ENCODE measurements at places on chromosomes 12 and 14. TPM values are rescaled to one million over a fixed set of nuclear protein-coding genes. Genes with fewer than 3 reads are reported as not detected.

- no peak for DNase-seq
Observed at GRCh38 chr12:47858511-47859266, 39.0 kb upstream of the HDAC7 start.

DNA sequence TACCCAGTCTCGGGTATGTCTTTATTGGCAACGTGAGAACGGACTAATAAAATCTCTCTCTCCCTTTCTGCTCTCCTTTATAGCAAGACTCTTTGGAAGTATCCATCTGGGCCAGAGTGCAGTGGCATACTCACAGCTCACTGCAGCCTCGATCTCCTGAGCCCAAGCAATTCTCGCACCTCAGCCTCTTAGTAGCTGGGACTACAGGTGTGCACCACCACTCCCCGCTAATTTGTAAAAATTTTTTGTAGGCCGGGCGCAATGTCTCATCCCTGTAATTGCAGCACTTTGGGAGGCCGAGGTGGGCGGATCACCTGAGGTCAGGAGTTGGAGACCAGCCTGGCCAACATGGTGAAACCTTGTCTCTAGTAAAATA lies 33.2 kb upstream of the PPP2R5C start:
- no peak for DNase-seq

DNA sequence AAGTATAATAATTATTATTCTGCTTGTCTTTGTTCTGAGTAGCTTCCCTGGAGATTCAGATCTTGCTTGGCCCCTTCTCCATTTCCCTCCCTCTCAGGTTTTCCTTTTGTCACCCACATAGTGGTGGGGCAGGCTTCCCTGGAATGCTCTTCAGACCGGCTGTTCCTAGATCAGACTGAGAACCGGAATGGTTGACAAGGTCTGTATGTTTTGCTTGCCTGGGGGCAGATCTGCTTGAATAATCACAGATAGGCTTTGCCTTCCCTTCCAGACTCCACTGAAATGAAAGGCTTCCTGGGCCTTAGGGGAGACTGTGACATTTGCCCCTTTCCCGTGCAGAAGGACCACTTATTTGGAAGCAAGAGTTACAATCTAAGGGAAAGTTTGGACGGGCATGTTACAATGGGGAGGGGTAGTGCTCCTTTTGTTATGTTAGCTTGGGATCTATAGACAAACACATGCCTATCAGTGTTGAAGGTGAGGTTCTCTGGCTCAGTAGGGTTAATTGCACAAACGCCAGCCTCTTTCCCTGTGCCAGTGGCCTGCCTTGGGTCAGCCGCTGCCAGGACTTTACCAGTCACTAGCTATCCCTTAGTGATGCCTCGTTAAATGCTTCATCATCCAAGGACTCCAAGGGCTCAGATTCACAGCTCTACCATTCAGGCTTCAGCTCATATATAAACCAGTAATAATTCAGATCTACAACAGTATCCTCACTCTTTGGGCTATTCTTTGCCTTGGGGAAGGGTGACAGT lies 178.6 kb downstream of the SNAPC1 start:
- DNase-seq: no peak

- no peak for DNase-seq
Observed at GRCh38 chr14:51386983-51387735, 147.1 kb downstream of the TMX1 start.

DNA sequence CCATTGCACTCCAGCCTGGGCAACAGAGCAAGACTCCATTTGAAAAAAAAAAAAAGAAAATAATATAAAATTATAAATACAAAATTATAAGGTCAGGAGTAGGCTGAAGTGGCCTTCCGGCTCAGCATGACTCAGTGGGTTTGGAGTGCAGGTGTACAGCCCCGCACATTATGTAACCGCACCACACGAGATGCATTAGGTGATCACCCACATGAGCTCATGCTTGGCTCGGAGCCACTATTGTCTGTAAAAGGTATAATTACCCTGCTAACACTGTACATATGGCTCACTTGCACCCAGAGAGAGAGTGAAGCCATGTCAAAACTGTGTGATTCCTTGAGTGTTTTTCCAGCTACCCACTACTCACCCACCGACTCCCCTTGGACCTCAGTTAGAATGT lies 557.0 kb downstream of the SLC6A15 start:
- DNase-seq: no peak

DNA sequence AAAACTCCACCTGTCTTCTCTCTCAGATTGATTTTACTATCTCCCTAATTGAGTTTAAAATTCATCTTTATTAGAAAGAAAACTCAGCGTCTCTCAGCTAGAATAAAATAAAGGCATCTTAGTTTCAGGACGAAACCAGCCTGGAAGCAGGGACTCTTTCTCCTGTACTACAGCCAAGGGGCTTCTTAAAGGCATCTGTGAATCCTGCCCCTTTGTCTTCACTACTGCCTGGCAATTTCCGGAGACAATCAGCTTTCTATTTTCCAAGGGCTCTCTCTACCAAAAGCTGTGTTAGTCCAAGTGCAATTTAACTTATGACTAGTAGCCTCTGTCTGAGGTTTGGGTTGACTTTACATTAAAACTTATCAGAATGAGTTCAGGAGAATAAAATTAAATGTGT lies 623.3 kb upstream of the FOXG1 start:
- DNase-seq: no peak

DNA sequence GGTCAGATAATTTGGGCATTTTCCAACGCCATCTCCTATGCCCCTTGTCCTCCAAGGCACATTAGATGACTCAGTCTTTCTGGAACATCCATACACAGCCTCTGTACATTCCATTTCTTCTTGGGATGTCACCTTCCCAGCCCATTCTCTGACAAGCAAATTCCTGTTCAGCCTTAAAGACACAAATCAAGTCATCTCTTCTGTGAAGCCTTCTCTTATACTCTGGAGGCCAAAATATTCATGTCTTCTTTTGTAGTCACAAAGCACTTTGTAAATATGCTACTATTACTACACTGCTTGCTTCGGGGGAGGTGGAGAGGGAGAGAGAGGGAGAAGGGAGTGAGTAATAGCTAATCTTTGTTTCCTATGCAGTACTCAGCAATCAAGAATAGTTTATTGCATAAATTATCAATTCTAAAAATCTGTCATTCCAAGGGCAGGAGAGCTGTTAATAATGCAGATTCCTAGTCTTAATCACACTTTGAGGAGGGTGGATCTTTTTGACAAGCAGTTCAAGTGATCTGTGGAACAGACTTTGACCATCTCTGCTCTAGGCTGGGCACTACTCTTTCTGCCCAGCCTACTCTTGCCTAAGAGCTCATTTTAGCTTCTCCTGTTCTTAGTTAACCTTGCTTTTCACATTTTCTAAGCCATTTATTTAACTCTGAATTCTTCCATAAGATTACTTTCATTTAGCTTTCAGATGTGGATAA lies 27.9 kb downstream of the KCNMB4 start:
- DNase-seq: peak; percentile 2

DNA sequence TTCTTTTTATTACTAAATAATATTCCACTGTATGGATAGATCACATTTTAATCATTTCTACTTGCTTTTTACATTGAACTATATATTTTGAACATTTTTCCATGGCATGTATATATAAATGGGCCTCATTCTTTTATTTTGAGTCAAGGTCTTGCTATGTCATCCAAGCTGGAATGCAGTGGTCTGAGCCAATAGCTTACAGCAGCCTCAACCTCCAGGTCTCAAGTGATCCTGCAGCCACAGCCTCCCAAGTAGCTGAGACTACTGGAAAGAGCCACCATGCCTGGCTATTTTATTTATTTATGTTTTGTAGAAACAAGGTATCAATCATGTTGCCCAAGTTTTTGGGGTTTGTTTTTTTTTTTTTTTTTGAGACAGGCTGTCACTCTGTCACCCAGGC lies 7.6 kb downstream of the FCF1 start:
- no peak for DNase-seq

GRCh38 chr14:104866451-104867370 lies 1.6 kb downstream of the CEP170B start:
- no peak for DNase-seq

GRCh38 chr12:1382151-1382550 lies 212.2 kb downstream of the FBXL14 start:
- DNase-seq: no peak

DNA sequence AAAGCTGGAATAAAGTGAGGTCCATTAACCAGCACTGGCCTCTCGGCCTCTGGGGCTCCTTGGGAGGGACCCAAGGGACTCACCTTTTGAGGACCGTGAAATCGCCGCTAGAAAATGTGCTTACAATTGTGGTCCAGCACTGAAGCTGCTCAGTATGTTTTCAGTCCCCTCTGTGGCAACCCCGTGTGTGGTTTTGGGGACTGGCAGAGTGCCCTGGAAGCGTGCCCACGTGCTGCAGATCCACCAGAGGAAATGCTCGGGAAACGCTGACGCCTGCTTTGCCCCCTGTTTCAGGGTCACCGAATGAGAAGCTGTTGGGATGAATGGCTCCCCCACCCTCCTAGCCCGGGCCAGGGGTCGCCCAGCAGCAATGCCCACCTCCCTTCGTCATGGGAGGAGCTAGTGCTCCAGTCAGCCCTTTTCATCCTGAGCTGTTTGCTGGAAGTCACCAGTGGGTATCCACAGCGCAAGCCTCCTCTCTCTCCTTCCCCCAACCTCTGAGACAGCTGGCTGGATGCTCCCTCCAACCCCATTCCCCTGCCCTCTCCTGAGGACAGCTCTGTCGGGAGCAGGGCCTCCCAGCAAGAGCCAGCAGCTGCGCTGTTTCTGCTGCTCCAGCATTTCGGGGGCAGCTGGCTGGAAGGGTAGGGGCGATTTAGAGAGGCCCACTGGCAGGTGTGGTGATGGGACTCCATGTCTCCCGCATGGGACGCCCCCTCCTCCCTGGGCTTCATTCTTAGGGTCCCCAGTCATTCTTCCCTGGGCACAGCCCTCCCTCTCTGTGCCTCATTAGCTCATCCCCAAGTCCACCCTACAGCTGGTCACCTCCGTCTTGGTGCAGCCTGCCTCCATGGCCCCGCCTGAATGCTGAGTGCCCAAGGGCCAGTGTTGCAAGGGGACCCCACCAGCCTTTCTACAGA lies 33.2 kb upstream of the PPP1R13B start:
- DNase-seq: no peak

DNA sequence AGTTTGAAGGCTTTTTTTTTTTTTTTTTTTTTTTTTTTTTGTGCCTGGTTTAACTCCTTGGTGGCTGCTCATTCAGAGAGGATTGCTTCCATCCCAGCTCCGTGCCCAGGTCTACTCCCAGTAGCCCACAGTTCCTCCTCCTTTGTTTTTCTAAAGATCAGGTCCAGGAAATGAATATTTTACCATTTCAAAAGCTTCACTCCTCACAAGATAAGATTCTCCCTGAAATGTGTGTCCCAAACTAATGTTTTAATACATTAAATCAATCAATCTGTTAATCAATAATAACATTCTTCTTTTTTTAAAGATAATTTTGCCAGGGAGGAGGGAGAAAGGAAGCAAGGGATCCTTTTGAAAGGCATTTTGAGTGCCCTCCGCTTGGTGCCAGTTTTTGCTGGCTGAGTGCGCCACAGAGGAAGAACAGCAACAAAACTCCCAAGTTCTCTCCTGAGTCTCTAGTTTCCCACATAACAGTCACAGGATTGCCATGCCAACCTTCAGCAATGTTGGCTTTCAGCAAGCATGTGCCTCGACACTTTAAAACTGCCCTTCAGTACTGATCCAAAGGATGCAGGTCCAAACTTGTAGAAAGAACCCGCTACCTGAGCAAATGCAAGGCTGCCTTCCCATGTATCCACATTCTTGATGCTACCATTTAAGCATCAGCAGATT lies 99.2 kb downstream of the RMST start:
- no peak for DNase-seq

- no peak for DNase-seq
Observed at GRCh38 chr14:100836941-100837804, 11.3 kb downstream of the MEG3 start.

DNA sequence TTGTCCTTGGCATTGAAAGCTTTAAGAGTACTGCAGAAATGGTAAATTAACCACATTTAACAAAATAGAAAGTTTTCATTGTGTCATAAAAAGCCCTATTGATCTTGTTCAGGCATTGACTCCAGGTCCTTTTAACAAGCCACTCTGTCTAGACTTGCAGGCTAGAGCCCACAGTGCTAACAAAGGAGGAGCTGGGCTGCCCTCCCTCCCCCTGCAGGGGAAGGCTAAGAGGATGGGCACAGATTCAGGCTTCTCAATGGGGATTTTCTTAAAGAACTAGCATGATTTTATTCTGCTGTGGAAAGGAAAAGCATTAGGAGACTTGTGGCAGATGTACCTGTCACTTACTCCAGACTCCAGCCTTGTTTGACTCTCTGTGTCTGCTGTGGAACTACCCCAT lies 463.6 kb downstream of the NRXN3 start:
- DNase-seq: no peak

DNA sequence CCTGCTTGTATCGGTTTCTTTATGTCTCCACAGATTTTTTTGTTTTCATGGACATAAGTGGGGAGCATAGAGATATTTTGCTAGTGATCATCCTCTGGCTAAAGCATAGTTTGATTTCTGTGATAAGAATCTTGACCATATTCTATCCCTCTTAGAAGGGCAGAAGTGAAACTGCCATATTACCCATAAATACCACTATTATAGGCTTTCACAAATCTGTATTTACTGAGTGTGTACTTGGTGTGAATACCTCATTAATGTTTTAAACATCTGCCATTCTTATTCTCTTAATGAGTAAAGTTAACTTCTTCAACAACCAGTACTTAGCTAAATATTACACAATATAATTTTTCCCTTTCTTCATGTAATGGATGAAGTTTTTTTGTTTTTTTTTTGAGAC lies 16.1 kb downstream of the WNK1 start:
- no peak for DNase-seq

- DNase-seq: no peak
Observed at GRCh38 chr12:48203192-48203591, at the start of gene OR10AD1. Gene OR10AD1 (minus strand): TSS chr12:48203292. CDS start chr12:48203292, 0 bp downstream.

- no peak for DNase-seq
Observed at GRCh38 chr14:40985584-40985983, 621.1 kb upstream of the LRFN5 start.

DNA sequence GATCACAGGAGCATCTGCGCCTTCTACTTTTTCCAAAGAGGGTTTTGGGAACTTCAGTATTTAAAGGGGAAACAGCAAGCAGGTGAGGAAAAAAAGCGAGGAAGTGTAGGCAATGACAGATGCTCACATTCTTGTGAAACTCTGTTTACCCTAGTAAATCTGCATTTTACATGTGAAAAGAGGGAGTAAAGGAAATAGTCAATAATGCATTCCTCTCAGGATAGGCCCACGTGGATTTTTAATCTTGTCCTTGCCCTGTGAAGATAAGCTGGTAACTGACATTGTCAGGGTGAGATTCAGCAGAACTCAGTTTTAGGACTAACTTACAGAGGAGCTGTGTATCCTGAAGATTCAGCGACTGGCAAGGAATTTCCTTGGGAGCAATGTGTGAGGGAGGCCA lies 1119.2 kb upstream of the TMEM132C start:
- DNase-seq: no peak

GRCh38 chr12:92914170-92914569 lies 14.9 kb downstream of the EEA1 start:
- no peak for DNase-seq

- no peak for DNase-seq
Observed at GRCh38 chr12:45725631-45726602, 3.6 kb upstream of the ARID2 start.

- DNase-seq: no peak
Observed at GRCh38 chr12:45446013-45446412, 230.1 kb downstream of the ANO6 start.

- no peak for DNase-seq
Observed at GRCh38 chr12:3646561-3647241, 106.2 kb downstream of the CRACR2A start.

KERA gene
- polyA plus RNA-seq: not detected

HEBP1 gene
- 24.8 TPM for polyA plus RNA-seq

MARCHF9 gene
- 10.9 TPM for polyA plus RNA-seq

CMKLR1 gene
- polyA plus RNA-seq: 0.13 TPM

ARG2 gene
- 9.4 TPM for polyA plus RNA-seq

REM2 gene
- 0.04 TPM for polyA plus RNA-seq

MSRB3 gene
- 12.7 TPM for polyA plus RNA-seq

FOXN4 gene
- not detected for polyA plus RNA-seq

TMPRSS12 gene
- not detected for polyA plus RNA-seq

SMIM41 gene
- not detected for polyA plus RNA-seq
